Mucosa of descending colon (tissue), 3 donors: ENCODE measurements at places on chromosomes 2 and 18. TPM values are rescaled to one million over a fixed set of nuclear protein-coding genes. Genes with fewer than 3 reads are reported as not detected.

Gene GALNT5
- total RNA-seq, result 16.5 TPM

Gene FRZB
- total RNA-seq, result 8.9 TPM

- DNase-seq, result no peak
These were observed 60.9 kb upstream of the KLF7 start for GRCh38 chr2:207226671-207227061.

DNA sequence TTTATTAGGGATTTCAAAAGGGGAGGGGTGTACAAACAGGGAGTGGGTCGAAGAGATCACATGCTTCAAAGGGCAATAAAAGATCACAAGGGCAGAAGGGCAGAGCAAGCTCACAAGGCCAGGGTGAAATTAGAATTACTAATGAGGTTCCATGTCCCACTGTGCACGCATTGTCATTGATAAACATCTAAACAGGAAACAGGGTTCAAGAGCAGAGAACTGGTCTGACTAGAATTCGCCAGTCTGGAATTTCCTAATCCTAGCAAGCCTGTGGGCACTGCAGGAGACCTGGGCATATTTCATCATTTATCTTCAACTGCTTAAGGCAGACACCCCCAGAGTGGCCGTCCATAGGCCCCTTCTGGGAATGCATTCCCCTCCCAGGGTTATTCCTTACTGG lies 408.2 kb downstream of the ZNF804A start:
- DNase-seq, result no peak
